ENCODE measurements at places on chromosomes 7 and 10.

DNA sequence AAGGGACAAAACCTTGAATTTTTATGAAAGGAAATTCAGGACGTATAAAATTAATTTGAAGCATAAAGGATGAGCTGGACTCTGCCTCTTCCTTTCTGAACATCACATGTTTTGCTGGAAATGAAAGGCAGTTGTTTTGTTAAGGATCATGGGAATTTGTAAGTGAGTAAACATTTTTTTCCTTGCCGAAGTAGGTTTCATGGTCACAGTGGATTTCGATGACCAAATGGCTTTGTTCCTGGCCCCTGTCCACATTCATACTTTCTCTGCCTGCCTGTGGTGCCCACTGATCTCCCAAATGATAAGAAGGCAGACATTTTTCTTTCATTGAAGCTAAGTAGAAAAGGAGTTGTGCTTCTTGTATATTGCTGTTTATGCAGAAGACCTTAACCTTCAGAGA, 104.2 kb downstream of the ARID5B start:
- DNase-seq: no peak

- DNase-seq: no peak
Measured at GRCh38 chr10:63583909-63584724, 62.9 kb downstream of the REEP3 start.

GRCh38 chr7:134029-134428, 58.3 kb upstream of the FAM20C start:
- no peak for DNase-seq

DNA sequence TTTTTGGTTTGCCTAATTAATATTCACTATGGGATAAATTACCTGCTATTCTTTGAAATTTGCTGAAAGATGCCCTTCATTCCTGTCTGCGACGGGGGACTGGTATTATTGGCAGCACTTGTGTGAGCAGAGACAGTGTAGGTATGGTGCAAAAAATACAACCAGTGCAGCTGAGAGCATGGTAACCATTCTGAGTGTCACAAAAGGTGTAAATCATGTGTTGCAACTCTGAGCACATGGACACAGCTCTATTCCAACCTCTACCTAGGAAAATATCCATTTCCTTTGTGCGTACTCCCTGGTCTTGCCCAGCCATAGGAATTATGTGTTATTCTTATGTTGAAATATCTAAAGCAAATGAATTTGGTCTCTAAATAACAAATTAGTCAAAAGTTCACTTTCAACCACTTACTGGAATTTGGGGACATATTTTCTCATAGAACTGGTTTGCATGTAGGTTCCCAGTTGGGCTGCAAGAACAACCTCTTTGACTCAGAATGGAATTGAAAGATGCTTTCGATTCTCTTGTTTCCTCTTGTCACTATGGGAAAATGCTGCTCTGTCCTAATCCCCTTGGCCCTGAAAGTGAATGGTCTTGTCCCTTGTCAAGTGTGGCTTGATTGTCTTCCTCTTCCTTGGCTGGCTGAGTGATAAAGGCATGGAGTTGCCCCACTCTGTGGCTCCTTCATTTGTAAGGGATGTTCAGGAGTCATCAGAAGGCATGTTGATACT, 57.0 kb downstream of the CELF2 start:
- DNase-seq: no peak

- no peak for DNase-seq
Measured at GRCh38 chr7:141665208-141666035, 36.5 kb downstream of the DENND11 start.

GRCh38 chr7:114212721-114213429, 201.7 kb upstream of the FOXP2 start:
- no peak for DNase-seq

DNA sequence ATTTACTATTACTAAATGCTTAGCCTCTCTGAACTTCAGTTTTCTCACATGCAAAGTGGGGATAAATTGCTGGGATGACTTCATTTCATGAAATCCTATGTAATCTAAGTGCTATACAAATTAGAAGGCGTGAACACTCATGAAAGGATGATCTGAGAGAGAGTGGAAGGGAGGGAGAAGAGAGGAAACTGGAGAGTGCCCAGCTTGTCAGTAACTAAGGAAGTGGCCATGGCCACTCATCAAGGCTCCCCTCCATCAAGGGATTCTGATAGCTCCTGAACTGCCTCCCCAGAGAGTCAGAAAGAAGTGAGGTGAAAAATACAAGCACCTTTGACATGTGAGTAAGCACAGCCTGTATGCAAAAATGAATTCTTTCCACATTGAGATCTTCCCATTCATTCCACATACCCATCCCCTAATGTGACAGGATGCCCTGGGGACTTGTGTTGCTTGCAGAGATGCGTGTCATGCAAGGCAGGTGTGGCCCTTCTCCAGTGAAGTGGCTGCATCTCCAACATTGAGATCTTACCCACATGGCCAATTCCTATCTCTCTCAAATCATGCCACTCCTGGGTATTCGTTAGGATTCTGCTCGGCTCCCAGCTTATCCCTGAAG, 76.5 kb upstream of the ITPRID1 start:
- no peak for DNase-seq

DNA sequence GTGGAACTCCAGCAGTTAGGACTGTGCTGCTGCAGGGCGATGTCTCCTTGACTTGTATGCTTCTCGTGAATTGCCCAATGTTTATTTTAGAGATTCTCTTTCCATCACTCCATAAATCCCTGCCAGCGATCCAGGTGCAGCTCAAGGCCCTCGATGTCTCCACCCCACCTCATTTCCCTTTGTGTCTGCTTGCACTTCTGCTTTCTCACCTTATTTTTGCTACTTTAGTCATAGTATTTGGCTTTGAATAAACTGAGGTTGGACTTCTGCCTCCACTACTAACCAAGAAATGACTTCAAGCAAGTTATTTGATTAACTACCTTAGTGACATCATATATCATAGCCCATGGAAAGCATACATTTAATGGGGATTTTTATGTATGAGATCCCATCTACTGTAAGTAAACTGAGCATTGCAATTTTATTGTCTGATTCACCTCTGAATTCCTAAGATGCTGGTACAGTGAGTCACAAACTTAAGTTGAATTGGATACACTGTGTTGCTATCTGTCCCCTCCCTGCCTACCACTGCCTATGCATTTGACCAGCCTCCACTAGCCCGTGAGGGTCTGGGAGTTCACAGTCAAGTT, 255.8 kb downstream of the ABCA13 start:
- no peak for DNase-seq

GRCh38 chr10:46515793-46516192, 40.7 kb downstream of the GPRIN2 start:
- no peak for DNase-seq
